Putamen (tissue), 1 donor: ENCODE measurements at places on chromosomes 3 and 15.

DNA sequence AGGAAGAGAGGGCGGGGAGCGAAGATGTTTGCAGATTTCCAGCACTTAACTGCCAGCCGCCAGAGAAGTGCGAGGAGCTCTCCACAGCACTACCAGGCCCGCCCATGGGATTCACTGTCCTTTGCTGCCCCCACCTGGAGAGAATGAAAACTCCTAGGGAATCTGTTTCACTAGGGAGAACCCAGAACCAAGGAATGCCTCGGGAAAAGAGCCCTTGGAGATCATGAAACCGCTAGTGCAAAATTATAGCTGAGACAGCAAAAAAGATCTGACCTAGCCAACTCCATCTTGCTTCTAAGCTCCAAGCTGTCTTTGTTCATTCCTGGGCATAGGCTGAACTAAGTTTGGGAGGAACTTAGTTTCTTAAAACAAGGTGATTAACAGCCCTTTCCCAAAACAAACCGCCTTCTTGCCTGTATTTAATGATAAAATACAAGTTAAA, 82.6 kb upstream of the GCNT3 start:
- DNase-seq, result peak; percentile 83

- no peak for DNase-seq
Measured at GRCh38 chr3:72487946-72488737, 360.1 kb downstream of the SHQ1 start.

DNA sequence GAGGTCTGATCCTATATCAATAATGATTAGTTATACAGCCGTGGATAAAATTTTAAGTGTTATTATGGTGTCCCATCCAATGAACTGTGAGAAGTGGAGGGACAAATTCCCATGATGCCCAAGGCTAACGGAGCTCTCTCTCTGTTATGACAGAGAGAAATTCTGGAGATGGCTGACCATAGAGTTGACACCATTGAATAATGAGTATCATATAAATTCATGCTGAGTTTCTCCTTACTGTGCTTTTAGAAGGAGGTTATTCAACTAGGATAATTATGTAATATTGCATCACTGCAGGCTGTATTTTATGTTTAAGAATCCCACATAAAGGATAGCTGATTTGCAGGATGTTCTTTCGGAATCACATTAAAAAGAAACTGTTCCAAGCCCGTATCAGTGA, 82.9 kb downstream of the PYDC2 start:
- DNase-seq, result no peak

GRCh38 chr3:75242012-75242735, 422.0 kb upstream of the FRG2C start:
- no peak for DNase-seq

DNA sequence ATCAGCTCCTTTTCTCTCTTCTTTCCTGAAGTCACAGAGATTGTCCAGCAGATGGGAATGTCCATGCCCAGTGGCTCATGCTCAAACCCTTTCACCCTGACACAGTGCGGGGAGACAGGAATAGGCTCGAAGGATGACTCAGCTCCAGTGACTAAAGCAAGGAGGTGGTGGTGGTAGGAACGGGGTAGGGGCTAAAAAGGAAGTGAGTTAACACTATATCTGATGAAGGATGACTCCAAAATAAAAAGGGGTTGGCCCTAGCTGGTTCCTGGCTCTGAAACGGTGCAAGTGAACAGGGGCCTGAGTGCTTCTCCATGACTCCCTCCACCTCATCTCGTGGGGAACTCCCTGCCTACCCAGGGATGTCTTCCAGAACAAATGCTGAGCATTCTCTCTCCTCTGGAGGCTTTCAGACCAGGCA, 167.4 kb upstream of the LPP start:
- no peak for DNase-seq

DNA sequence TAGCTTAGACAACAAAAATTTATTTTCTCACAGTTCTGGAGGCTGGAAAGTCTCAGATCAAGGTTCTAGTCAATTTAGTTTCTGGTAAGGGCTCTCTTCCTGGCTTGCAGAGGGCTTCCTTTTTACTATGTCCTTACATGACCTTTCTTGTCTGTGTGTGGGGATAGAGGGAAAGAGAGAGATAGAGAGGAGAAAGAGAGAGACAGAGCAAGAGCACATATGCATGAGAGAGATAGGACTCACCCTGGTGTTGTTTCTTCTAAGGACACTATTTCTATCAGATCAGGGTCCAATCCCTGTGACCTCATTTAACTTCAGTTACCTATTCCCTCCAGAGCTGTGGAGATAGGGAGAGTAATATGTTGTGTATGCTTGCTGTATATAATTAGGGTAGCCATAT, 44.9 kb upstream of the TEX9 start:
- DNase-seq, result no peak

DNA sequence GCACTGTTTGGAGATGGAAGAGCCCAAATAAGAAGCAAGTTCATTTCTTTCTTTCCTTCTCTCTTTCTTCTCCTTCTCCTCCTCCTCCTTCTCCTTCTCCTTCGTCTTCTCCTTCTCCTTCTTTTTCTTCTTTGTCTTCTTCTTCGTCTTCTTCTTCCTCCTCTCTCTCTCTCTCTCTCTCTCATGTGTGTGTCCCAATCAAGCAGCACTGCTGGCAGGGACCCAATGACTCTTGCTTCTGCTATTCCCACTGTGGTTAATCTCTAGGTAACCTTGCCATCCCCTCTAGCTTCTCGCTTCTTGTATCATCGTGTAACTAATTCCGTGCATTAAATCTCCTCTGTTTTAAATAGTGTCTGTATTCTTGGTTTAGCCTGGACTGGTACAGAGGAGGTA, 26.1 kb upstream of the ZNF280D start:
- no peak for DNase-seq

GRCh38 chr3:24503616-24504113, 9.0 kb upstream of the THRB start:
- no peak for DNase-seq

DNA sequence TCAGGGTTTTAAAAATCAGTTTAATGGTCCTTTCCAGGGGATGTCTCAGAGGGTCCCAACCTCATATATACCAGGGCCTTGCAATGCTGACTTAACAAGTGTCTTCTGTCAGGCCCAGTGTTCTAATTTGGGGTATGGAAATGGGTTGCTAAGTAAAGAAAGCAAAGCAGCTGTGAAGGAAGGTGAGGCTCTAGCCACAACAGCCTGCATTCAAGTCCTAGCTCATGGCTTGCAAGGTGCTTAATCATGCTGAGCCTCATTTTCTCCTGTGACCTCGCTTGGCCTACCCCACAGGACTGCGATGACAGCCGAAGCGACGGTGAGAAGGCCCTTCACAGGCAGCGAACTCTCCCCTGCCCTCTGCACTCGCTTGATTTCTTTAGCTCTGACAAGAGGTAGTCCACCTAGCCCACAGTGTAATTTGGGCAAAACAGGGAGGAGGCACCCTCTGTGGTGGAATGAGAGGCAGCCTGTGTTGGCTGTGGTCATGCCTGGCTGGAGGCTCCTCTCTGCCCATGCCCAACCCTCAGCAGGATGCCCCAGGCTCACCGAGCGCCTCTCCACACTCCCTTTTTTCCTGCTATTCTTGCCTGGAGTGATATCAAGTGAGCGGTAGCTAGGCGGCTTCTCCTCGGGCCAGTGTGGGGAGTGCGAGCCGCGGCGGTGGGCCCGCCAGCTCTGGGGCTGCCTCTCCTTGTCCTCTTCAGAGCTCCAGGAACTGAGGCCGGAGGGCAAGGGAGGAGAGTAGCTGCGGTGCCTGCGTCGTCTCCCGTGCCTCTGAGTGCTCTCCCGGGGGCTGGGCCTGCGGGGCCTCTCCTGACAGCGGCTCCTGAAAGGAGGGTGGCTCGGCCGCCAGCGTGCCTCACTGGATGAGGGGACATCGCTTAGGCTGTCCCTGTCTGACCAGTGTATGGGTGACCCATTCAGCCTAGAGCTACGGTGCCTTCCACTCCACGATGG, 29.2 kb downstream of the ILDR1 start:
- DNase-seq, result no peak

- no peak for DNase-seq
Measured at GRCh38 chr15:90862964-90863778, 5.2 kb upstream of the FURIN start.

DNA sequence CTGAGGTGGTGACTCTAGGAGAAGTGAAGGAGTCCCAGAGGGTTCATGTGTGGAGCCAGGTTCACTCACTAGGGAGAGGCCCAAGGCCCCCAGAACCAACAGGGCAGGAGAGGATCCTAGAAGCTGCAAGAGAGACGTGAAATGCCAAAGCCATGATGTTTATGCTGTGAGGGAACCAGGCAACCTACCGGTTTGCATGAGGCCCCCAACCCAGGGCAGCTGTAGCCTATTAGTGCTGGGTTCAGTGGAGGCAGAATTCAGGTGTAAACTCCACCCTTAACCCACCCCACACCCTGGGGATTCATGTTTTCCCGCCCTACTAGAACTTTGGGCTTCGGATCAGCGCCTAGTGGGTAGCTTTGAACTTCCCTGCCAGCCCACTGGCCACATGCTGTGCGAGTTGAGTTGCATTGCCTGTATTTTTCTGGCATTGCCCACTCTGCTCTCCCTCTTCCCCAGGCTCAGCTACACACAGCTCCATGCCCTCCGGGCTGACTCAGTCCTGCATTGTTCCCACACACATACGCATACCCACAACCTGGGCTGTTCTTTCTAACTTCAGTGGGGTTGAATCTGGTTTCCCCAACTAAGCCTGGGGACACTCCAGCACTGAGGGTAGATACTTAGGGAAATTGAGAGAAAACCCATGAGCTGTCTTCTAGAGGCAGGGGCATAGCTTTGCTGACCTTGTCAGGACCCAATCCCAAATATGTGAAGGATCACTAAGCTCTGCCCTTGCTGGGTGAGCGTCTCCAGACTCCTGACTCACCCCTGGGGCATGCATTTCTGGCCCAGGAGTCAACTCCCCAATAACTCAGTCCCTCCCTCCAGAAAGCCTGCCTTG, 2.0 kb upstream of the ZBTB47 start:
- no peak for DNase-seq

- DNase-seq, result no peak
Measured at GRCh38 chr15:44529864-44530604, 6.9 kb upstream of the EIF3J start.

DNA sequence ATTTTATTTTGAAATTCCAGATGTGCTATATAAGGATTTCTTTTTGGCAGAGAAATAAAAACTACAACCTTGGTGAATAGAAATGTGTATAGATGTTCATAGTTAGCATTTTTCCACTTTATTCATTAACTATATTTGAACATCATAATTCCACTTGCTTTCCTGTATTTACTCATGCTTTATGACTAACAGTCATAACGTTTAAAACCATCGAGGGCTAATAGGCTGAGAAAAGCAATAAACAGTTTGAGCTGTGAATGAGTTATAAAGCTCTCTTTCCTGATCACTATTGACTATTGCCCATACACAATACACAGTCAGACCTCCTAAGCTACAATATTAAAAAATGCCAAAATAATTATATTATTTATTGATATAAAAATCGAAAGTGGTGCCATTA, 502.1 kb upstream of the RASGRP1 start:
- DNase-seq, result no peak

- DNase-seq, result no peak
Measured at GRCh38 chr3:46277476-46277875, 35.2 kb downstream of the CCR3 start.

DNA sequence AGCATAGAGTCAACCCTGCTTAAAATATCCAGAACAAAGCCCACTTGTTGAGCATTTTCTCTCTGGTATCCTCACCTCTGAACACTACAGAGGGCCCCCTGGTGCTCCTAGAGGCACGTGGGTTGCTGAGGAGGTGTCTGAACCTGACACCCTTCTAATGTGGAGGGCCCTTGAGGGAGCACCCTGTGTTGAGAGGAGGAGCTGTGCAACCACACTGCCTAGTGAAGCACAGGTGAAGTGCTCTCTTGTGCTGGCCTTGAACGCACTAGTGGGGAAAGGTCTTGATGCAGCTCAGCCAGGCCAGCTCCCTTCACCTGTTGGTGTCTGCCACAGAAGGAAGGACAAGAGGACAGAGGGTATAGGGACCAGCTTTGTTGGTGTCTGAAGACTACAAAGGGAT, 51.9 kb downstream of the CCK start:
- no peak for DNase-seq

DNA sequence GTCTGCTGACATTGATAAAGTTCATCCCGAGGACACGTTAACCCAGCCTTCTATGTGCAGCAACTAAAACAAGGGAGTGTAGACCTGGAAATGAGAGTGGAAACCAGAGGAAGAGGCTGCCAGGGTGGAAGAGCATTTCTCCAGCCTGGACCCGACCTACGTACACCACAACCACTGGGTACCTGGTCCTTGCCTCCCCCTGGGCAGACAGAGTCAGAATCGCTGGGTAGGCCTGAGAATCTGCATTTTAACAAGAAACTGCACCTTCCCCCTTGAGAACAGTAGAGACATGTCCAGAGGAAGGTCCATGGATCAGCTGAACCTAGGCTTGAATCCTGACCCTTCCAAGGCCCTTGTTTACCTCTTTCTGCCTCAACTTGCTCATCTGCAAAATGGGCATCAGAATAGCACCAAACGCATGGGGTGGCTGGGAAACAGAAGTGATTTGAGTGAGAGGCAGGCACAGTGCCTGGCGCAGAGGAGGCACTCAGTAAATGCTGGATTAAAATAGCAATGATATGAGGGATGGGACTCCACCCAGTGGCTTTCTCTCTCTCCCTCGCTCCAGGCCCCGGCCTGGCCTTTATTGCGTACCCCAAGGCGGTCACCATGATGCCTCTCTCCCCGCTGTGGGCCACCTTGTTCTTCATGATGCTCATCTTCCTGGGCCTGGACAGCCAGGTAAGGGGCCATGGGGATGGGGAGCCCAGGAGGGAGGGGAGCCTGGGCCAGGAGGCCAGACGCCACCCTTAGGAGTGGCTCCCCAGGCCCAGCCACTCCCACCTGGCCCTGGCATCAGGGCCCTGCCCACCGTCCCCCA, 66.9 kb upstream of the SLC6A1 start:
- DNase-seq, result no peak

- no peak for DNase-seq
Measured at GRCh38 chr3:165359005-165359404, 162.8 kb upstream of the SLITRK3 start.

DNA sequence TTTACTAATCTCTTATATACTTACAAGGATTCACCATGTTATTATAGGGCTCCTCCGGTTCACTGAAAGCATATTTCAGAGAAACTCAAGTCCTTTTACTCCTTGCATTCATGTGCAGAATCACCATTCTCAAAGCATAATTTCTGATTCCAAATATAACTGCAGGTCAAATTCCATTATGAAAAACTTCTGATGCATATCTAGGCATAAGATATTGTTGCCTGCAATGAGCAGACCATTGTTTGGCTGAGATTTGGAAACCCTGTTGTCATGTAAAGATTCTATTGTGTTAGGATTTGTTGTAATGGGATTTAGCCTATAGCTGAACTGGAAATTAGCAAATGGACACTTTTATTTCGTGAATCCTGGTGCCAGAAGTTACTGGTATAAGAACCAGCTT, 69.5 kb upstream of the PRICKLE2 start:
- no peak for DNase-seq

- DNase-seq, result no peak
Measured at GRCh38 chr3:166123576-166123975, 286.4 kb upstream of the BCHE start.
